Stimulated activated CD4-positive, alpha-beta T cell treated with anti-CD3 and anti-CD28 coated beads, Interleukin-12 subunit alpha, Interleukin-12 subunit beta, amount 100 ng/mL, for 48 hours (primary cell): ENCODE measurements at places on chromosomes 5 and 9.

- no peak for DNase-seq
Observed at GRCh38 chr5:15579193-15579990, 79.4 kb downstream of the FBXL7 start.

DNA sequence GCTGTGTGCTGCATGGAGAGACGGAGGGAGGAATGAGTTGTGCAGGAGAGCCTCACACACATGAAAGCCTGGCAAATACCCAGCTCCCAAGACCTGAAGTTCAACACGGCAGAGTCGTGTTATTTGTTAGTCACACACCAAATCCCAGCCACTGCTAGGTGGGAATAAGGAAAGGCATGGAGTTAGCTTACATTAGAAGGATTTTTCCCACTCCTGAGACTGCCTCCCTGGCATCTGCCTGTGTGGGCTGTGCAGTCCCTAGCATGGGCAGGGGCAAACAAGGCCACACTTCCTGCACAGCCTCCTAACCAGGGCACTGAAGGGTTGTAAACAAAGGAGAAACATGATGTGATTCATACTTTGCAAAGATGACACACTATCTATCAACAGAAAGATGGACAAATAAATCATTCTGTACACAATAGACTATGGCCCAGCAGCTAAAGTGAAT, 306.8 kb downstream of the SPOCK1 start:
- no peak for DNase-seq

- no peak for DNase-seq
Observed at GRCh38 chr9:97638666-97639065, 5.0 kb downstream of the NCBP1 start.

DNA sequence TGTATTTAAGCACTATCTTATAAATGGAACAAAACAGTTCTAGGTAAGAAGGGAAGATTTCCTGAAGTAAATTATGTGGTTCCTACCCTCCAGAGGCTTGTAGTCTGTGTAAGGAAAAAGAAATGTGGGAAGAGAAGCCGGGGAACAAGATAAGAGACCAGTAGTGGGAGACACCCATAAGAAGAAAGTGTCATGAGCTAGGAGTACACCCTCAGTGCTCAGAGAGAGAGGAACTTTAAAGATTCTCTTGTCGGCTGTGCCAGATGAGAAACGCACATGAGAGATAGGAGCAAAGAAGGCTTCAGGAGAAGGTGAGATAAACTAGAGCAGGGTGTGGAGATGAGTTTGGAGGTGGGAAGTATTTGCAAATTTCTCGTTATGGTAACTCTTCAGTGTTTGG, 18.1 kb downstream of the SLC36A1 start:
- DNase-seq: no peak

- no peak for DNase-seq
Observed at GRCh38 chr5:78648359-78649210, at the start of gene LHFPL2. Gene LHFPL2 (minus strand): TSS chr5:78648772. CDS start chr5:78510213, 138,559 bp downstream.
